HFFc6 (cell line): ENCODE measurements at places on chromosomes 2 and 18. TPM values are rescaled to one million over a fixed set of nuclear protein-coding genes. Genes with fewer than 3 reads are reported as not detected.
A peak's percentile ranks its signal among the peaks of the same experiment; 100 is the strongest.

SERPINB7 gene
- 187 to 398 TPM (median 301 TPM) in 3 replicates for total RNA-seq

DNA sequence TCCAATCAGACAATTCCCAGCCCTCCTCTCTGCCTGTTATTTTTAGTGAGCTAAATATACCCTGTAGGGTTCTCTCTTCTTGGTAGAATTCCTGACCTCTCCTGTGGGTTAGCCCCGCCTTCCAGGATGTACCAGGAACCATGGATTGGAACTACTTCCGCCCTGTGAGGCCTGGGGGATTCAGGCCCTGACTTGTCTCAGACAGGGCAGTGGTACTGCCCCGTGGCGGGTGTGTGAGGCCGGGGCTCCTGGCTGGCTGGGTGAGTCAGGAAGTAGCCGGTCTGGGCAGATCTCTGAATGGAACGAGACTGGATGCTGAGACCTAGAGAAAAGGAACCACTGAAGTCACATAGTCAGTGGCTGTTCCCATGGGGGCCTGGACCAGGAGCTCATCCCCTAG is 50.5 kb downstream of the DYSF start:
- H3K36me3 ChIP-seq = no peaks in the 10 kb centered on the region
- DNase-seq = no peak
- no peak overlapping the region for H3K4me3 ChIP-seq

FAM110C gene
- not detected in 2 replicates for total RNA-seq

SGO2 gene
- 9.8 to 21.0 TPM (median 19.7 TPM) in 3 replicates for total RNA-seq

B4GALT6 gene
- not detected in 3 replicates for total RNA-seq

EML6 gene
- total RNA-seq = 0.14 and 0.26 TPM in 2 replicates

DNA sequence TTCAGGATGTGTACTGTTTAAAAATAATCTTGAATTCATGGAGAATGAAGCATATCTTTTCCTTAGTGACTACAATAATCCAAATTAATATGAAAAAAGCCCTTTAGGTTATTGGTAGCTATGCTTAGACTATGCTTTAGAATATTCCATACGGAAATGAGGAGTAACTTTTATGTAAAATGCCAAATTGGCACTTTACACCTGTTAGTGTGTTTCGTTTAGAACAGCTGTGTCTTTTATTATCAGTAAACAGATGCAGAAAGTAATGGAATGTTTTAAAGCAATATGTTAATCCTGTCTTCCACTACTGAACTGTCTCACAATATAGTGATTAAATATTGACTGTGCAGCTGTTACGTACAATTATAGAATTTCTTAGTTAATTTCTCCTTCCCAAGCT is 129.6 kb downstream of the PMS1 start:
- DNase-seq = no peak
- H3K4me3 ChIP-seq = no peak overlapping the region
- no peaks in the 10 kb centered on the region for H3K4me1 ChIP-seq
- no peak overlapping the region for H3K27ac ChIP-seq

- DNase-seq = no peak
- peaks cover 9% of the 10 kb centered on the region; the same call in 1 of the 2 replicates for H3K36me3 ChIP-seq
- no peaks in the 10 kb centered on the region for H3K4me1 ChIP-seq
- H3K4me3 ChIP-seq = no peak overlapping the region
Observed at GRCh38 chr2:241499146-241499965, 9.0 kb downstream of the STK25 start.

DNA sequence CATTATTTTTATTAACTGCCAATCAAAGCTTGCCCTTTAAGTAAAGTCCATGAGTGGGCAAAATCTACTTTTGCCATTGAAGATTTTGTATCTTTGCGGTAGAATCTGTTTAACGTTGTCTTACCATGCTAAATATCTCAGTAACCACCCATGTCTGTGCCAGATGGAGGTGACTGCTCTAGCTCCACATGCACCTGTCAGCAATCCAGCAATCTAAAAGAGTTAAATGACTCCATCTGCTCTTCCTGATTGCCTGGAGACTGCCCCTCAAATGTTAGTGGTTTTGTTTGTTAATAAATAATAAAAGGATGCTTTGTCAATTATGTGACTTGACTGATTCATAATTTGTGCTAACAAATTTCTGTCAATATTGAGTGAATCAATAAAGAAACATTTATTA is 141.7 kb downstream of the RBM43 start:
- no peak overlapping the region for H3K27ac ChIP-seq
- H3K27me3 ChIP-seq = 0 out of 2 replicates have a peak, but pooled peaks cover 5% of the 10 kb centered on the region
- H3K4me3 ChIP-seq = no peak overlapping the region
- no peaks in the 10 kb centered on the region for H3K4me1 ChIP-seq
- no peak for DNase-seq

- H3K36me3 ChIP-seq = peaks cover 59% of the 10 kb centered on the region
- no peak for DNase-seq
- H3K4me3 ChIP-seq = no peak overlapping the region
Observed at GRCh38 chr2:55204950-55205349, 27.1 kb downstream of the CLHC1 start.

HOXD12 gene
- total RNA-seq = 0.29 TPM in 1 of 3 replicates, not detected in the others

RBFA gene
- 24.6 to 29.3 TPM (median 27.3 TPM) in 3 replicates for total RNA-seq

GALNT14 gene
- 0.11 and 0.89 TPM in 2 replicates for total RNA-seq

DNA sequence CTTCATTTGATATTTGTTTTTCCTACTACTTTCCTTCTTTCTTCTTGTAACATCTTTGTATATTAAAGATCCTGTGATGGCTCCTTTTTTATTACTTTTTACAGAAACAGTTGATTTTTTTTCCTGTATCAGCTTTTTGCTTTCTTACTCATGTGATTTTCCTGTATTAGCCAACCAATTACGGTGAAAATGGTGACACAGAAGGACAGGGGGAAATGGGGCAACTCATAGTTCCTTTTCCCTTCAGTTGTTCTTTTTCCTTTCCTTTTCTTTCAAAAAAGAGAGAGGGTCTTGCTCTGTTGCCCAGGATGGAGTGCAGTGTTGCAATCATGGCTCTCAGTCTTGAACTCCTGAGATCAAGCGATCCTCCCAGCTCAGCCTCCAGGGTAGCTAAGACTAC is 117.8 kb downstream of the ATL2 start:
- H3K36me3 ChIP-seq = no peaks in the 10 kb centered on the region
- H3K4me3 ChIP-seq = no peak overlapping the region
- H3K27ac ChIP-seq = no peak overlapping the region
- H3K4me1 ChIP-seq = no peaks in the 10 kb centered on the region

NMS gene
- total RNA-seq = not detected in 2 replicates

GRCh38 chr2:96548558-96549465 is 12.3 kb downstream of the ARID5A start:
- peaks cover 4% of the 10 kb centered on the region; the same call in 1 of the 2 replicates for H3K27me3 ChIP-seq
- DNase-seq = no peak
- peaks cover 8% of the 10 kb centered on the region; the same call in 1 of the 2 replicates for H3K4me1 ChIP-seq
- H3K36me3 ChIP-seq = peaks cover 17% of the 10 kb centered on the region; the same call in 1 of the 2 replicates
- H3K4me3 ChIP-seq = no peak overlapping the region

DNA sequence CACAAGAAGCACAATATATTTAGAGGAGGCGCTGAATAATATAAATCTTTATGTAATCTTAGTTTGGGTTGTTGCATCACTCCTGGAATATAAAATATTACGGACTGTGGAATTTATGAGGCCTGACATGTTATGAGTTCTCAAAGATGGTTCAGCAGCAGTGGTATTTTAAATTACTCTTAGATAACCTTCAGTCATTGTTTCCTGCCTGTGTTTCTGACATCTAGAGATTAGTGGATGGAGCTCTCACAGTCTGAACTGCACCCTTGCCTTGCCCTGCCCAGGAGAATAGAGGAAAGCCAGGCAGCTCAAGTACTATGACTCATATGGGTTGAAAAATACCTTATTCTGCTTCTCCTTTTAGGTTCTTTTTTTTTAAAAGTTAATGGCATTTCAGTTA is 70.0 kb downstream of the ACSL3 start:
- H3K27me3 ChIP-seq = no peaks in the 10 kb centered on the region; the same call in 1 of the 2 replicates
- H3K4me1 ChIP-seq = peaks cover 9% of the 10 kb centered on the region; the same call in 1 of the 2 replicates
- H3K4me3 ChIP-seq = no peak overlapping the region
- peaks cover 40% of the 10 kb centered on the region for H3K36me3 ChIP-seq
- H3K27ac ChIP-seq = no peak overlapping the region

DNA sequence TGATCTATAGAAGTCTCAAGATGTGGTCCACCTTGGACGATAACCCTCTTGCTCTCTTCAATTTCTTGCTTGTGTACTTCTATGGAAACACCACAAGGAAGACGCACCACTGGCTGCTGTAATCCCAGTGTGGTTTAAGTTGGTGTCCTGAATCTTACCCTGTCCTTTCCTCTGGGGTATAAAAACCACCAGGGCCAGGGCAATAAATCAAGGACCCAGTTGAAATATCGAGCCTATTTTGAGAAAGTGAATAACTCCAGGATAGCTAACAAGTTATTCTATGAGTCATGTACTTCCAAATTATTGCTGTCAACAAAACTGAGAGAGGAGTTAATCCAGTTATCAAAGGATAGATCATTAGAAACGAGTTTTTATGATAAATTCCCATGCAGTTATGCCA is 137.0 kb downstream of the RND3 start:
- H3K27ac ChIP-seq = no peak overlapping the region
- peaks cover 5% of the 10 kb centered on the region; the same call in 1 of the 2 replicates for H3K27me3 ChIP-seq
- no peaks in the 10 kb centered on the region for H3K4me1 ChIP-seq
- H3K4me3 ChIP-seq = no peak overlapping the region
- no peaks in the 10 kb centered on the region for H3K36me3 ChIP-seq
- no peak for DNase-seq

DNA sequence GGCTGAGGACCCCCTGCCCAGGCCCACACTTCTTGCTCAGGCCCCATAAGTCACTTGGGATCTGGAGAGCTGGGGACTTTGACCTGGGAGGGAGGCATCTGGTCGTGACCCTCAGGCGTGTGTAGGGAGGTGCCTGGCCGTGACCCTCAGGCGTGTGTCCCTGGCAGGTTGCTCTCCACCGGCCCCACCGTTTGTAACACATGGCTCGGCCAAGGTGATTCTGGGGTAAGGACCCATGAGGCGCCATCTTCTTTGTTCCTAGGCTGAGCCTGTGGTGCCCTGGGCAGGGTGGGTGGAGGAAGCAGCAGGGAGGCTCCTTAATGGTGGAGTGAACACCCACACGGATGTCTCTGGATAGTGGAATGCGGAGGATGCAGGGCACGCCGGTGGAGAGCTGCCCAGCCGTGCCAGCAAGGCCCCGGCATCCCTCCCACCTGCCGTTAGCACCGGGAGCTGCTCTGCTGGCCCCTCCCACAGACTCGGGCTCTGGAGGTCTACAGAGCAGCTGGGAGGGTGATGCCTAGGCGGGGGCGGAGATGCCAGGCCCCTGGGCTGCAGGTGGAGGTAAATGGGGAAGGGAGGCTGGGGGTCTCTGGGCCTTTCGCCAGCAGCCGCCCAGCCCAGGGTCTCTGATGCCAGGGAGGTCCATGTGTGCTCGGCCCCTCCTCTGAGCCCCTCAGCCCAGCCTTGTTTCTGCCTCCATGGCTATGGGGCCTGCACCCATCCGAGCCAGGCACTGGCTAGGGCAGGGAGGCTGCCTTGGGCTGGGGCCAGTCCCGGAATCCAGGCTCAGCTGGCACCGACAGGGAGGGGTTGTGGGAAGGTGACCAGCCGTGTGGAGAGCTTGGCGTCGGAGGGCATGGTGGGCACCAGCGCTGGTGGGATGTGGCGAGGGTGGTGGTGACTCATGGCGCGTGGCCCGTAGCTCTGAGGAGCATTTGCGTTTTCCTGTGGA is 1.1 kb upstream of the GAL3ST2 start:
- H3K27ac ChIP-seq = no peak overlapping the region
- peaks cover 10% of the 10 kb centered on the region for H3K4me1 ChIP-seq
- no peaks in the 10 kb centered on the region; the same call in 1 of the 2 replicates for H3K27me3 ChIP-seq
- no peaks in the 10 kb centered on the region for H3K36me3 ChIP-seq
- H3K4me3 ChIP-seq = no peak overlapping the region
- DNase-seq = no peak

- no peak overlapping the region; the same call in 1 of the 2 replicates for H3K27ac ChIP-seq
- peak overlapping the region; percentile 48; the same call in 1 of the 2 replicates for H3K4me3 ChIP-seq
- H3K4me1 ChIP-seq = peaks cover 28% of the 10 kb centered on the region
Observed at GRCh38 chr18:59846814-59847490, 52.8 kb upstream of the PMAIP1 start.
